ENCODE measurements at places on chromosomes 16 and 17.
A peak's percentile ranks its signal among the peaks of the same experiment; 100 is the strongest.

DNA sequence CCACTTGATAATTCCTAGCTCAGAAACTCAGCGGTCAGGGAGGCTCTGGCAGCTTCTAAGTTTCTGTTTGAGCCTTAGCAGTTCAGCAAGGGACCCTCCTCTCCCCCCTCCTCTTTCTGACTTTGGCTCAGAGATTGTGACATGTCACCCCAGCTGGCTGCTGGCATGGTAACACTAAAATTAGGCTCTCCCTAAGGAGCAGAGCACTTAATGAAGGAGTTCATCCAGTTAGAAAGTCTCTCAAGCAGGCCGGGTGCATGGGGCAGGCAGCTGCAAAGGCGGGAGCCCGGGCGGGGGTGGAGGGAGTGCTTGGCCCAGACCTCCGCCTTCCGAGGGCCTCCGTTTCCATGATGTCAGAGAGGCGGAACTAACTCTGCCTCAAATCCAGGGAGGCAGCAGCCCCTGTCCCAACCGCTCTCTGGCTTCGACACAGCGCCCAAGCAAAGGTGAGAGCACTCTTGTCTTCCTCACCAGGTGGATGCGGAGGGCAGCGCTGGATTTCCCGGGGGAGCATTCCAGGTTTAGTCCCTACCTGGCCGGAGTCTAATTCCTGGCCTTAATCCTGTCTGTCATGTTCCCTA is 128.0 kb upstream of the PLCG2 start:
- DNase-seq: peak; percentile 29

- no peak for DNase-seq
These were observed 70.7 kb downstream of the C17orf67 start for GRCh38 chr17:56762988-56763387.

- no peak for DNase-seq
These were observed at the start of gene MRTFB for GRCh38 chr16:14070877-14071575. Gene MRTFB (plus strand): TSS chr16:14071319. CDS start chr16:14140607, 69,288 bp downstream.

GRCh38 chr17:73337330-73337710 is 25.5 kb upstream of the CDC42EP4 start:
- no peak for DNase-seq

DNA sequence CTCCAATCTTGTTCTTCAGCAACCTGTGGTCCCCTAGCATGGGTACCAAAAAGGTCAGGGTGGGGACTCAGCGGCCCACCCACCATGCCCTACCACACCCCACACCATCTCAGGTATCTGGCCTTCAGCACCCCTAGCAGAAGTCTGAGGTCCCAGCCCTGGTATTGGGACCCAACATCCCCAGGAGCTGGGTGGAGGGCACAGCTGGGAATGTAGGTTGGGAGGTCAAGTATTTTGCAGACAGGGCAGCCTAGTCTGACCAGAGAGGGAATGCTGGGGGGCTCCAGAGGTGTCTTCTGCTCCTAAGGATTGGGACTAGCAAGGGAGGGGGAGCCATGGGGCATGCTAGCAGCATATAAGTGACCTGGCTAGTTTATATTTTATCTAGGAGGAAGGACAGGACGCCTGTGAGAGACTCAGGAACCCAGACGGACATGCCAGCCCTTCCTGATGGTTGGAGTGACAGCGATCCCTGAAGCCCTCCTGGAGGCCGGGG is 822 bp upstream of the ADAM11 start:
- no peak for DNase-seq

DNA sequence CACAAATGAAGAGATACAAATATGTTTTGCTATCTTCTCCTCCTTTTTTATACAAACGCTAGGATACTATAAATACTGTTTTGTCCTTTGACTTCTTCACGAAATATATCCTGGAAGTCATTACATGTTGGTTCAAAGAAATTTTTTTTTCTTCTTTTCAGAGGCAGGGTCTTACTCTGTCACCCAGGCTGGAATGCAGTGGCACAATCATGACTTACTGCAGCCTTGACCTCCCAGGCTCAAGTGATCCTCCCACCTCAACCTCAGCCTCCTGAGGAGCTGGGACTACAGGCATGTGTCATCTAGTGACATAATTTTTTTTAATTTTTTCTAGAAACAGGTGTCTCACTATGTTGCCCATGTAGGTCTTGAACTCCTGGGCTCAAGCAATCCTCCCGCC is 16.1 kb downstream of the CMC2 start:
- no peak for DNase-seq

DNA sequence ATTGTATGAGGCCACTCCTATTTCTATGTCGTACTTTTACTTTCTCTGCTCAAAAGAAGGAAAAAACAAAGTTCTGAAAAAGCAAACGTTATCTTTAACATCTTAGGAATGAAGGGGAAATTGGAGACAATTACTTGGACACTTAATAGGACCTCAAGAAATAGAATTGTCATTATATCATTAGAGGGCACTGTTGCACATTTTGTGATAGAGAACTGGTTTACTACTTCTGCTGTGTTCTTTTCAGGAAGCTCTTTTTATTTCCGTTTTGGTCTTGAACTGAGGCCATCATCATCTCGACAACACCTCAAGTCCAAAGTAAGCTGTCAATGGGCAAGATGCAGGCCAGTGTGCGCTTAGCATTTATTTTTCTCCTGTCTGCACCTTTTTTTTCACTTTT is 14.6 kb downstream of the COG4 start:
- peak; percentile 29 for DNase-seq

Measured in fibroblast of mammary gland (primary cell).